ENCODE measurements at places on chromosomes 3 and 15. TPM values are rescaled to one million over a fixed set of nuclear protein-coding genes. Genes with fewer than 3 reads are reported as not detected.

DNA sequence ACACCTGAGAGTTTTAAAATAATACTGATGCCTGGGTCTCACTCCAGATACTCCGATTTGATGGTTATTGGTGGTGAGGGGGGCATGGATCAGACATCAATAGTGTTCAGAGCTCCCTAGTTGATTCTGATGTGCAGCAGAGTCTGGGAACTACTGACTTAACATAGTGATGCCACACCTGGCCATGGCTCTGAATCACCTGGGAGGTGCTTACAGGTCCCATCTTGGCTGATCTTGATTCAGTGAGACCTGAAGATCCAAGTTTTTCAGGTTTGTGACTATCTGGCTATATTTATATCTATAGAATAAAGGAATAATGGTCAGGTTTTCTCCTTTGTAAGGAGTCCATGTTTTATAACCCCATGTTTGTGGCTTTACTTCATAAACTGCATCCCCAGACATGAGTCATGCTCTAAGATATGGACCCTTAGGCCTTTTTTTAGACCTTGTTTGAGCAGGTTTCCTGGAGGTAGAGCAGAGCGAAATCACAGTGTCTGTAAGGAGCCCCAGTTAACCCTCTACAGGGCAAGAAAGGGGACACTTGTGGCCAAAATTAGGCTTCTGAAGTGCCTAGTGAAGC lies 101.4 kb downstream of the LARS2 start:
- DNase-seq, result no peak

GRCh38 chr3:150697646-150698045 lies 6.1 kb downstream of the ERICH6 start:
- no peak for DNase-seq

DNA sequence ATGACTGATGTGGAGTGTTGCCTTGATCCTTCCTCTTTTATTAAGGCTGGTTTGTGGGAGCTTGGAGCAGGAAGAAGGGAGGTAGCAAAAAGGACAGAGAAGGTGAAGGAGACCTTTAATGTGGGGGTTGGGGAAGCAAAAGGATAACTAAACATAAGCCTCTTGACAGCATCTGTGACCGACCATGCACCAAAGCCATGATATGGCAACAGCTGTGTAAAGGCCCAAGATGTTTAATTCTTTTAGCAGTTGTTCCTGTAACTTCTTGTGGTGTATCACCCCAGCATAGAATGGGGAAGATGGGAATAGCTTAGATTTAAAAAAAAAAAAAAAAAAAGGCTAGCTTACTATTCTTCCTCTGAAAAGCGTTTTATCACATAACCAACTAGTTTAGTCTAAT lies 194.7 kb downstream of the KLHL25 start:
- DNase-seq, result no peak

GRCh38 chr15:76070921-76071635 lies 11.3 kb downstream of the TMEM266 start:
- no peak for DNase-seq

DNA sequence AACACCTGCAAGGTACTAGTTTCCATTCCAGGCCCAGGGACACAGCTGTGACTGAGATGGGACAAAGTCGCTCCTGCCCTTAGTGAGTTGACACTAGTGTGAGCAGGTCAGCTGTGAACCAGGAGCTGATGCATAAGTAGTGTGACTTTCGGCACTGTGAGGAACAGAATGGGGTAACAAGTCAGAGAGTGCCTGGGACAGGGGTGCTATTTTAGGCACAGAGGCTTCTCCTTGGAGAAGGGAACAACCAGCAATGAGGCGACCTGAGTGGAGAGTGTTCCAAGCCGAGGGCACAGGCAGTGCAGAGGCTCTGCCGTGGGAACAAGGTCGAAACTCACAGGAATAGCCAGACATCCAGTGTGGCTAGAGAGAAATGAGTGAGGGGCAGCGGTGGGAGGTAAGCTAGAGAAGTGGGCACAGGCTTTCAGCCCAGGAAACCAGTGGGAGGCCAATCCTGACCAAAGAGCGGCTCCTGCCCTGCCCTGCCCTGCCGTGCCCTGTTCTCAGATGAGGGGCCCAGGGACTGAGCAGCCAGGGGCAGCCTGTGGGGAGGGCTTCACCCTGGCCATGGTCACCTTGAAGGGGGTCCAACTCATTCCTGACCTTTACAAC lies 14.2 kb downstream of the DNAH1 start:
- no peak for DNase-seq

GRCh38 chr3:8574040-8574669 lies 70.4 kb downstream of the SSUH2 start:
- DNase-seq, result no peak

DNA sequence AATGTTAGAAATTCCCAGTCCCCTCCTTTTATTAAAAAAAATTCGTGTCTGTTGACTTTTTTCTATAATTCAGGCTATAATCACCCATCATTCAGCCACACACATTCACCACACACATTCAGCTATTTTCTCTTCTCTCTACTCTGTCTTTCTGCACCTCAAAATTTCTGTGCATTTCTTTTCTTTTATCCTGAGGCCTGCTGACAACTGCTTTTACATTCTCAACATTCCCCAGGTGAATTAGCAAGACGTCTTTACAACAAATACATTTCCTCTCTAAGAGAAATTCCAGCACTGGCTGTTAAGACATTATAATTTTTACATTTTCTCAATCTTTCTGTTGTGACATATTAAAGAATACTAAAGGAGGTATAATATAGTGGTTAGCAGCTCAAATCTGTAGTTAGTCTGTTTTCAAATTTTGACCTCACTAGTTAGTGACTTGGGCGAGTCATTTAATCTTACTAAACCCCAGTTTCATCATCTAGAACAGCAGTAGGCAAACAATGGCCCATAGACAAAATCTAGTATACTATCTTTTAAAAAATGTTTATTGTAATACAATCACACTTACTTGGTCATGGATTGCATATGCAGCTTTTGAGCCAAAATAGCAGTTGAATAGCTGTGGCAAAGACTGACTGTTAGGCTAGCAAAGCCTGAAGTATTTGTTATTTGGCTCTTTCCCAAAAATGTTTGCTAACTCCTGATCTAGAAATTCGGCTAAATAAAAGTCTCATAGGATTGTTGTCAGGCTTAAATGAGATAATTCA lies 350.7 kb downstream of the NSUN3 start:
- peak; percentile 5 for DNase-seq

GRCh38 chr3:100402256-100402655 lies 917 bp downstream of the LNP1 start:
- no peak for DNase-seq

DNA sequence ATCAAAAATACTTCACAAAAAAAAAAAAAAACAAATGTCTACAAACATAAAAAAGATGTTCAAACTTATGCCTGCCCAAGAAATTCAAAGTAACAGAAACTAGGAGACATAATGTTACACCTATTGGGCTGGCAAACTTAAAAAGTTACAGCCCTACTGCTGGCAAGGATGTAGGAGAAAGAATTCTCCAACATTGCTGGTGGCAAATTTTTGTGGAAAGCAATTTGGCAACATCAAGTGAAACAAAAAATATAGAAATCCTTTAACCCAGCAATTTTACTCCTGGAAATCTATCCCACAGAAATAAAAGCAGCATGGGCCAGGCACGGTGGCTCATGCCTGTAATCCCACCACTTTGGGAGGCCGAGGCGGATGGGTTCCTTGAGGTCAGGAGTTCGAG lies 73.2 kb downstream of the STAG1 start:
- no peak for DNase-seq

- DNase-seq, result no peak
These were observed 29.7 kb upstream of the SHC4 start for GRCh38 chr15:48993380-48993779.

DNA sequence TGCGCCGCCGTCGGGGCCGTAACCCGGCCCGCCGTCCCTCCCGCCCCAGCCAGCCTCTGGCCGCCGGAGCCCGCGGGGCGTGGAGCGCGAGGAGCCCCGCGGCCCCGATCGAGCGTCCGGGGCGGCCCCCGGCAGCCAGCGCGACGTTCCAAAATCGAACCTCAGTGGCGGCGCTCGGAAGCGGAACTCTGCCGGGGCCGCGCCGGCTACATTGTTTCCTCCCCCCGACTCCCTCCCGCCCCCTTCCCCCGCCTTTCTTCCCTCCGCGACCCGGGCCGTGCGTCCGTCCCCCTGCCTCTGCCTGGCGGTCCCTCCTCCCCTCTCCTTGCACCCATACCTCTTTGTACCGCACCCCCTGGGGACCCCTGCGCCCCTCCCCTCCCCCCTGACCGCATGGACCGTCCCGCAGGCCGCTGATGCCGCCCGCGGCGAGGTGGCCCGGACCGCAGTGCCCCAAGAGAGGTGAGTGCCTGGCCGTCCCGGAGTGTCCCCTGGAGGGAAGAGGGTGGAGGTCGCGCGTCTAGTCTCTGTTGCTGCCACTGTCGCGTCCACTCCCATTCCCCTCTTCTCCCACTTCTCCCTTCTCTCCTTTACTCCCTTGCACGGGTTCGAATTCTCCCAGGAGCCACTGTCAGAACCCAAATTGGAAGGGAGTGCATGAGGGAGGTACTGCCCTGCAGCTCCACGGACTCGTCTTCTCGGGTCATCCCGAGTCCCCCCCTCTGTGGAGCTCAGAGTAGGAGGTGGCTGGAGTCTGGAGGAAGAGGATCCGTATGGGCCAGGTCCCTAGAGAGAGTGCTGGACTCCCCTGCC lies 585 bp downstream of the CSK start:
- DNase-seq, result peak; percentile 92

- no peak for DNase-seq
These were observed 26.8 kb downstream of the PAQR5 start for GRCh38 chr15:69325456-69325971.

- DNase-seq, result no peak
These were observed 727.1 kb upstream of the NAALADL2 start for GRCh38 chr3:174132006-174132405.

- DNase-seq, result no peak
These were observed 1.3 kb downstream of the INKA1 start for GRCh38 chr3:49804141-49805041.

- DNase-seq, result no peak
These were observed 34.9 kb downstream of the CHAC1 start for GRCh38 chr15:40988156-40988555.

- DNase-seq, result no peak
These were observed 8.0 kb downstream of the CEP152 start for GRCh38 chr15:48802867-48803266.

GRCh38 chr3:156628836-156629618 lies 45.4 kb upstream of the TIPARP start:
- no peak for DNase-seq

GRCh38 chr3:149600634-149601033 lies 57.2 kb downstream of the WWTR1 start:
- no peak for DNase-seq

GRCh38 chr3:89628856-89629670 lies 521.6 kb downstream of the EPHA3 start:
- DNase-seq, result no peak

GRCh38 chr15:62879770-62880169 lies 162.8 kb upstream of the TPM1 start:
- no peak for DNase-seq

DNA sequence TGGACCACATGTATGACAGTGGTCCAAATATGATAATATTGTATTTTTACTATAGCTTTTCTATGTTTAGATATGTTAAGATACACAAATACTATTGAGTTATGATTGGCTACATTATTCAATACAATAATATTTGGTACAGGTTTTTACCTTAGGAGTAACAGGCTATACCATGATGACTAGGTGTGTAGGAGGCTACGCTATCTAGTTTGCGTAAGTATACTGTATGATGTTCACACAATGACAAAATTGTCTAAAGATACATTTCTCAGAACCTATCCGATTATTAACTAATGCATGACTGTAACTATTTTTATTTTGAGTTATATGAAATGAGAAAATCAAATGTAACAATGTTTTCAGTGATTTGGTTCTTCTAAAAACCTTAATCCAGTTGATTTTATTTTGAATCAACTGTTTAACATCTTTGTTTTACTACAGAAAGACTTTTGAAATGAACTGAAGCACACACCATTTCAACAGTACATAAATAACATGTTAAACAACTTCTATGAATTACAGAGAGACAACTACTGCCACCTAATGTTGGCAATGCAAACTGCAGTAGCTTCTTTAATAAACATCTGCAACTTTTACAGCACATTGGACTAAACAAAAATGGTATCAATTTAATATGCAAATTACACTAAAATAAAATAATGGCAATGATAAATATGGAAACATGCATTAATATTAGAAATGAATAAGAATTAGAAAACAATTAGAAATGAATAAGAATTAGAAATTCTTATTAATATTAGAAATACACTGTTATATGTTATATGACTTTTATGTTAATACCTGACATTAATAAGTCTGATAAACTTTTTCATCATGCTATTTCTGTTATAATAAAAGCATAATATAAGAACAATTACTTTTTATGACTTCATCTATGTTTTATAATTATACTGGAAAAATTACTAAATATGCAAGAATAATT lies 255.7 kb downstream of the MBNL1 start:
- peak; percentile 59 for DNase-seq

GRCh38 chr3:65829228-65829627 lies 209.5 kb downstream of the MAGI1 start:
- no peak for DNase-seq

- DNase-seq, result no peak
These were observed 13.7 kb upstream of the HEG1 start for GRCh38 chr3:125069452-125069851.

GRCh38 chr3:11459186-11459824 lies 184.4 kb downstream of the VGLL4 start:
- DNase-seq, result no peak

GRCh38 chr3:29447946-29448627 lies 167.2 kb downstream of the RBMS3 start:
- DNase-seq, result no peak

DNA sequence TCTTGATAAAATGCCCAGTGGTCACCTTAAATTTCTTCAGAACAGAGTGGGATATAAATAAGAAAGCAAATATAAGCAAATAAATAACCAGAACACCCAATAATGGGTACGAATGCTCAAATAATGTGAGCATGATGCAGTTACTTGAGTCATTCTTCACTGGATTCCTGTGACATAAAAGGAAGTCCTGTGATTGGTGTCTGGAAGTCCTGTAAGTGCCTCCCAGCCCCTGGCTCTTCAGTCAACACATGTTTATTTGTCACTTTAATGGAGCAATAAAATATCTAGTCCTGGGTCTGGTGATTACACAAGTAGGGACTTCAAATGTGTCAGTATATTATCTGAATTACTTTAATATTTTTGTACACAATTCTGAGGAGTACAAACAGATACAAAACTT lies 30.4 kb downstream of the TMEM212 start:
- DNase-seq, result no peak

- DNase-seq, result no peak
These were observed 20.3 kb upstream of the TNIK start for GRCh38 chr3:171480526-171480925.

- no peak for DNase-seq
These were observed 362.6 kb downstream of the ROBO1 start for GRCh38 chr3:79405183-79405582.

The BNC1 gene
- polyA plus RNA-seq, result 0.96 TPM

The TMEM202 gene
- polyA plus RNA-seq, result not detected

The ANKRD34C gene
- polyA plus RNA-seq, result not detected

The GTF2E1 gene
- 16.1 TPM for polyA plus RNA-seq

The SELENOS gene
- polyA plus RNA-seq, result 44.4 TPM

The PROK2 gene
- 0.11 TPM for polyA plus RNA-seq

The CATSPER2 gene
- polyA plus RNA-seq, result 9.8 TPM

The EXD1 gene
- polyA plus RNA-seq, result not detected

The CHRNA3 gene
- polyA plus RNA-seq, result 0.20 TPM

The GNAI2 gene
- 259 TPM for polyA plus RNA-seq

The WDR49 gene
- 3.0 TPM for polyA plus RNA-seq

The ZNF80 gene
- polyA plus RNA-seq, result not detected

The FAM240A gene
- polyA plus RNA-seq, result not detected

The FBXW12 gene
- polyA plus RNA-seq, result 0.44 TPM

The ACTL6A gene
- polyA plus RNA-seq, result 103 TPM

The DAZL gene
- not detected for polyA plus RNA-seq
